HCT116 (cell line): ENCODE measurements at places on chromosomes 16 and 17. TPM values are rescaled to one million over a fixed set of nuclear protein-coding genes. Genes with fewer than 3 reads are reported as not detected.

GRCh38 chr16:14632693-14633569 is at the start of gene BFAR:
TSS of gene BFAR (plus strand) at chr16:14632951. CDS start at chr16:14644347, 11,396 bp downstream.
- DNase-seq, result peak; percentile 89

GRCh38 chr17:55817397-55817709 is 66.5 kb downstream of the PCTP start:
- DNase-seq, result no peak

The C17orf107 gene
- 1.7 TPM for total RNA-seq

The CDH3 gene
- total RNA-seq, result 94.7 TPM

DNA sequence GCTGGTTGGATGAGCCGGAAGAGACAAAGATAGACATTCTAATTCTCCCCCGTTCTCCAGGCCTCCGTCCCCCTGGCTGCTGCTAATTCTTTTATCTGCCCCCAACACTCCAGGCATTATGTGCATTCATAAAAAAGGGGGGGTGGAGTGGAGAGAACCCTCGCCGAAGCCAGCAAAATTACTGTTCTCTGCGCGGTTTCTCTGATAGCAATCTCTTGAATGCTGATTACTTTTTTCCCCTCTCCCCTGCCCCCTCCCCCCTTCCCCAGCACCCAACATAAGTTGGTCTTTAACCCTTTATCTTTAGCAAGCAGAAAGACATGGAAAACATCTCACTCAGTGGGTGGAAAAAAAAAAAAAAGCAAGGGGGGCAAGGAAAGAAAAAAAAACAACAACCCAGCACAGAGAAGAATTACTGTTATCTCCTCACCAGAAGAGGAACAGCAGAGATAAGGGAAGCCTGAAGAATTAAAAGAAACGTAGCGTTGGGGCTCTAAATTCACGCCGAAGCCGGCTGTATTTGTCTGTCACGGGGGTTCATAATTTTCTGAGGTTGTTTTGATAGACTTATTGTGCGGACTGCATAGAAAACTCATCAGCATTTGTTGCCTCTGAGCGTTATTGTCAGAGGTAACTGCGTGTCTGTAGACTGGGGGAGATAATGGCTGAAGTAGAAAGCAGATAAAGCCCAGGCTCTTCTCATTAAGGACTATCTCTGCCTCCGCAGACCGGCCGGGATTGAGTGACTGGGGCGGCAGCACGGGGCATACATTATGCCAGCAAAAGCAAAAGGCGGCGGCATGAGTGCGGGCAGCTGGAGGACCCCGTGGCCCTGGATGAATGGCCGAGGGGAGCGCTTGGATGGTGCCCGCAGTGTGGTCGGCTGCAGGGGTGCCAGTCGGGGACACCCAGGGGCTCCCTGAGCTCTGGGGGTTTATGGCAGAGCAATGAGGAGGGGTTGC is 126.9 kb downstream of the MRM1 start:
- DNase-seq, result no peak

The SCARF1 gene
- 2.2 TPM for total RNA-seq

- peak; percentile 75 for DNase-seq
These were observed 54.1 kb downstream of the VAC14 start for GRCh38 chr16:70746708-70747424.

GRCh38 chr16:85393674-85394451 is 219.3 kb upstream of the GSE1 start:
- DNase-seq, result no peak

- no peak for DNase-seq
These were observed 40.5 kb upstream of the DYNLRB2 start for GRCh38 chr16:80500116-80500859.

The CA7 gene
- total RNA-seq, result not detected

The UTS2R gene
- not detected for total RNA-seq
